A549 treated with RU486 at 1 μM for 4 hours (cell line): ENCODE measurements at places on chromosomes 5 and 9. TPM values are rescaled to one million over a fixed set of nuclear protein-coding genes. Genes with fewer than 3 reads are reported as not detected.

The COL15A1 gene
- 0.26 to 0.50 TPM (median 0.34 TPM) in 5 replicates for total RNA-seq

The ARSI gene
- total RNA-seq = 31.9 to 48.3 TPM (median 37.1 TPM) in 5 replicates

The RLN2 gene
- total RNA-seq = 0.21 to 0.29 TPM (median 0.24 TPM) in 3 of 5 replicates, not detected in the others

The EIF4E1B gene
- total RNA-seq = not detected in 5 replicates

The FSTL4 gene
- total RNA-seq = 1.9 to 4.8 TPM (median 3.5 TPM) in 5 replicates
